Effector memory CD8-positive, alpha-beta T cell (primary cell): ENCODE measurements at places on chromosomes 6 and 20.

GRCh38 chr20:10553326-10553984 lies 118.3 kb downstream of the SLX4IP start:
- H3K27me3 ChIP-seq: no peaks in the 10 kb centered on the region
- H3K27ac ChIP-seq: no peak overlapping the region
- H3K4me1 ChIP-seq: peaks cover 23% of the 10 kb centered on the region
- peaks cover 3% of the 10 kb centered on the region for H3K36me3 ChIP-seq
- DNase-seq: no peak

GRCh38 chr20:37841971-37842370 lies 61.0 kb upstream of the VSTM2L start:
- no peak overlapping the region for H3K27ac ChIP-seq
- no peak overlapping the region for H3K4me3 ChIP-seq
- peaks cover 33% of the 10 kb centered on the region for H3K36me3 ChIP-seq
- H3K4me1 ChIP-seq: peaks cover 11% of the 10 kb centered on the region

DNA sequence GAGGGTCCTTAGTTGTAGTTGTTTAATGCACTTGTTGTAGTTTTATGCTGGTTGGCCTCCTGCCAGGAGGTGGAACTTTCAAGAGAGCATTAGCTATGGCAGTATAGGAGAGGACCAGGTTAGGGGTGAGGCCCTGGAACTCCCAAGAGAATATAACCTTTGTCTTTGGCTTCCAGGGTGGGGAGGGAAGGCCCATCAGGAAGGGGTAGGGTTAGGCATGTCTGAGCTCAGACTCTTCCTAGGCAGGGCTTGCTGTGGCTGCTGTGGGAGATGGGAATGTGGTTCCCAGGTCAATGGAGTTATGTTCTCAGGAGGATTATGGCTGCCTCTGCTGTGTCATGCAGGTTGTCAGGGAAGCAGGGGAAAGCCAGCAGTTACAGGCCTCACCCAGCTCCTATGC lies 20.0 kb upstream of the GABRR1 start:
- H3K27me3 ChIP-seq: peaks cover 55% of the 10 kb centered on the region
- no peaks in the 10 kb centered on the region for H3K36me3 ChIP-seq
- DNase-seq: no peak
- no peak overlapping the region for H3K4me3 ChIP-seq
- no peak overlapping the region for H3K27ac ChIP-seq
- H3K4me1 ChIP-seq: peaks cover 18% of the 10 kb centered on the region

DNA sequence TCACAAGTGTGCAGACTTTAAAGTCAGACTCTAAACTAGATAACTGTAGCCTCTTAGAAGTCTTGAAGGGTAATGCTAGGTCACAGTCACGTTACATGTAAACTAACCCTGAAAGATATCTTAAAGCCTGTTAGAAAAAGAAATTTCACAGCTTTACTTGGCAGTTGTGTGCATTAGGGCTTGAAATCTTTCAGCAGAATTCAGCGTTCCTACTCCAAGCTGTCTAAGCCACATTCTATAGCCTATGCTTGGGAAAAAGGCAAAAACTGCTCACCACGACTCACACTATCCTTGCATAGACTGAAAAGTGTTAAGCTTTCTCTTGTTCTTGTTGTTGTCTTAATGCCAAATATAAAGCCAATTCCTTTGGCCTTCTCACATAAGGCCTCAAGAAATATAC lies 338.0 kb upstream of the SASH1 start:
- no peak overlapping the region for H3K4me3 ChIP-seq
- H3K27ac ChIP-seq: no peak overlapping the region
- DNase-seq: no peak
- H3K36me3 ChIP-seq: no peaks in the 10 kb centered on the region
